ENCODE measurements at places on chromosomes 7 and 10.

DNA sequence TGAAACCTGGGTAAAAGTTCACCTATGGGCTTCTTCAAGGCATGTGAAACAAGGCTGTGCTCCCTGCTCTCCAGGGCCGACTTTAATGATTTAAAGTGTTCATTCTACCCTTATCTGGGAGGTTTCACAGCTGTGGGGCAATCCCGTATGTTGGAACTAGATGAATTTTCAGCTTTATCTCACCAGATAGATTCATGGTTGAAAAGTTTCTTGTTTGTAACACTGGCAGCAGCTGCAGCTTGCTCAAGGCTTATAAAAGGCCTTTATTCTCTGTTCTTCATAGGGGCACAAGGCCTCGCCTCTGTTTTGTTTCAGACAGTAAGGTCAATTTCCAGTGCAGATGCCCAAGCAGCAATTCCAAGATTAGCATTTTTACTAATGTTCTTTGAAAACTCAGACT is 70.4 kb upstream of the DNAJB12 start:
- DNase-seq = no peak

DNA sequence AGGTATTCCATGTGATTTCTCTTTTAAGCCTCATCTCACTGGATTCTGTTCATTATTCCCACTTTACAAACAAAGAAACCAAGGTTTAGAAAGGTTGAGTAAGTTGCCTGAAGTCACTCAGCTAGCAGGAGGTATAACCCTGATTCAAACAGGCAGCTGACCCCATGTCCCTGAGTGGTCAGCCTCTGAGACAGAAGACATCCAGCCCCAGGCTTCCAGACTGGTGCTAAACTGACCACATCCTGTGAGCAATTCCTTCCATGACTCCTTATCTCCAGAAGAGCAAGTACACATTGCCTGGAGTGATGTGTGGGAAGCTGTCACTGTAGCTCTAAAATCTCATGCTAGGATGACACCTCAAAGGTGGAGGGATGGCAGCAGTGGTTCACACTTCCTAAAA is 3.7 kb downstream of the PLPP4 start:
- no peak for DNase-seq

GRCh38 chr10:19835952-19836351 is 19.7 kb downstream of the PLXDC2 start:
- DNase-seq = no peak

DNA sequence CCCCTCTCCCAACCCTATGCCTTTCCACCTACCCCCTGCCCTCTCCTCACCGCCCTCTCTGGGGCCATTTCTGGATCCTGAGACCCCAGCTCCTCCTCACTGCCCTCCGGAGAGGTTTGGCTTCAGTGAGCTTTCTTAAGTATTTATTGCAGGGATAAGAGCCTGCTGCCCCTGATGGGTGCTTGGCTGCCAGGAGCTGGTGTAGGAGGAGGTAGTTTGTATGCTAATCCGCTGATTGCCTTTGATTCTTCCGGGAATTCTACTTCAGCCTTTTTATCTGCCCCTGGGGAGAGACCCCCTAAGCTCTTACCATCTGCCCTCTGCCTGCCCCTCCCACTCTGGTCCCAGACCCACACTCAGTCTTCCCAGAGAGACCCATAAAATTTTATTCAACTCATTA is 263.5 kb upstream of the PODXL start:
- DNase-seq = no peak

- no peak for DNase-seq
These were observed 1011.3 kb downstream of the XPNPEP1 start for GRCh38 chr10:108911814-108912541.

DNA sequence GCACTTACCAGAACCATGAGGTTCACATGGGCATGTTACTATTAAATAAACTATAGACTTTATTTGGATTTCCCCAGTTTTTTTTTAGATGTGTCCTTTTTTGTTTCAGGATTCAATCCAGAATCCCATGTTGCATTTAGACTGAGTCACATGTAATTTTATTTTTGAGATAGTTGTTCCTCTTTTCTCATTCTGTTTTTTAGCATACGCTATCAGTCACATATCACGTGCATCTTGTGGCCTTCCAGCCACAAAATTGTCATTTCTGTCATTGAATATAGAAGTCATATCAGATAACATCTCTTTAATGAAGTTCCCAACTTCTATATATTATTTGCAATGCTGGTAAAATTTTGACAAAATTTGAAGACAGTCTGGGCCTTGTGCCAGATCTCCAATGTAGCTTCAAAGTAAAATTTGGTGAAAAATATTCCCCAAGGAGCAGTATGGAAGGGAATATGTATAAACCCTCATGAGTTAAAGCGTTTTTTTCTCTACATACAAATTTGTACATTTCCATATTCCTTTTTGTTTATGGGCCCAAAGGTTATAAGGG is 132.3 kb upstream of the MKI67 start:
- no peak for DNase-seq

DNA sequence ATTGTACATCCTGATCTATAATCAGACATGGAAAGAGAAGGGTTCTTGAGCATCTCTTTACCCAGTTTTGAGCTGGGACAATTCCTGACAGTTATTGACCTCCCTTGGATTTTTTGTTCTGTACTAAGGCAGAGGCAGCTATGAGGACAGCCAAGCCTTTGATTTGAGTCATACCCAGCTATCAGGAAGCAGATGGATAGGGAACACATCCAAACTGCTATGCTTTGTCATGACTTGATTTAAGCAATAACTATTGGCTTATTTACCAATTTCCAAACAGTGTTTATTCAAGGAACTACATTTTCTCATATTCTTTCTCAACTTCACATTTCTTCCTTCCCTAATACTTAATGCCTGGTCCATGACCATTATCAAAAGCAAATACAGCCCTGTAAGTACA is 396.4 kb upstream of the STEAP1 start:
- DNase-seq = no peak

- DNase-seq = no peak
These were observed 27.5 kb downstream of the DLG5 start for GRCh38 chr10:77899080-77899477.

GRCh38 chr10:121709675-121710073 is 111.4 kb upstream of the FGFR2 start:
- DNase-seq = no peak

- no peak for DNase-seq
These were observed 51.1 kb downstream of the TMEM209 start for GRCh38 chr7:130154131-130154500.

- DNase-seq = peak; percentile 77
These were observed 9.6 kb upstream of the DNAJB12 start for GRCh38 chr10:72364239-72364777.

DNA sequence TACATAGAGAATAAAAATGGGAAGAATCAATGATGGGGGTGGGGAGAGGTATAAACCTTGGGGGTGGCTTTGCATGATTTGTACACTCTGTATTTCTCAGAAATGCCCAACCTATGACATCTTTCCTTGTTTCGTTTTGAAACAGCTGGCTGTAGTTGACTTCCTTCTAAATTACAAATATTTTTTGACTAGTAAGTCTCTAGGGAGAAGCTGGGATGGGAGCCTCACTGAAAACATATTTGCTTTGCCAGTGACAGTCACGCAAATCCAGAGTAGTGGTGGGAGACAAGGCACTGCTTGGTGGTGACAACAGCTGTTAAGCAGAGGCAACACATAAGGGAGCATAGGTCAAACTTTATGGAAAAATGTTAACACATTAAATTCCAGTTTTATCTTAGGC is 440.5 kb downstream of the SEMA3D start:
- no peak for DNase-seq

DNA sequence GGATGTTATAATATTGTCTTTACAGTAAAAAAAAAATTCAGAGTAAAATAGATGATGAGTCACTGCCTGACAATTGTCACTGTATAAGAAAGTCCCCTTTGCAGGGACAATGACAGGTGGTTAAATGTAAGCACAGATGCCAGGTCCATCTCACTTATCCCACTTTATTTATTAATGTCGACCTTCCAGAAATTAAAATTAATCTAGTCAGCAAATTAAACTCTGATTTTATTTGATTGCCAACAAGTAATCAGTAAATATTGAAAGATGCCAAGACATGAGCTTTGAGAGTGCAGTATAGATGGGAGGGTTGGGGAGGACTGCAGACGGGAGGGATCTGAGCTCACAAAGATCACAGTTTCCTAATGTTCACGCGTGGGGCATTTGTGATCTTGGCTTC is 50.9 kb downstream of the CPXM2 start:
- DNase-seq = no peak

DNA sequence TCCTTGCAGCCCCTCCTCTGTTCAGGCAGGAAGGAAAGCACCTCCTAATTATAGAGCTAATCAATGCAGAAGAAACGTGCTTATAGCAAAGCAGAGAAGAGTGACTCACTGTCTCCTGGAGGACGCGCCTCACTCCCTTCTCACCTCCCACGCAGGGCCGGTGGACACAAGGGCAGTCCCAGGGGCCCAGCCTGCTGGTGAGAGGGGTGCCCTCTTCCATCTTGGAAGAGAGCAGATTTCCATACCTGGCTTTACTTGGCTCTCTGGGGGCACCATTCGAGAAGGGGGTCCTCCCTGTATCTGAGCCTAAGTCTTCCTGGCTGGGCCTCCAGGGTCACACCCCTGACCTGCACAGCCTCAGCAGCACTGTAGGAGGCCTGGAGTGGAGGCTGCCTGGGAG is 55.8 kb downstream of the RASGEF1A start:
- DNase-seq = no peak

GRCh38 chr7:10268034-10268433 is 705.6 kb upstream of the PHF14 start:
- no peak for DNase-seq

DNA sequence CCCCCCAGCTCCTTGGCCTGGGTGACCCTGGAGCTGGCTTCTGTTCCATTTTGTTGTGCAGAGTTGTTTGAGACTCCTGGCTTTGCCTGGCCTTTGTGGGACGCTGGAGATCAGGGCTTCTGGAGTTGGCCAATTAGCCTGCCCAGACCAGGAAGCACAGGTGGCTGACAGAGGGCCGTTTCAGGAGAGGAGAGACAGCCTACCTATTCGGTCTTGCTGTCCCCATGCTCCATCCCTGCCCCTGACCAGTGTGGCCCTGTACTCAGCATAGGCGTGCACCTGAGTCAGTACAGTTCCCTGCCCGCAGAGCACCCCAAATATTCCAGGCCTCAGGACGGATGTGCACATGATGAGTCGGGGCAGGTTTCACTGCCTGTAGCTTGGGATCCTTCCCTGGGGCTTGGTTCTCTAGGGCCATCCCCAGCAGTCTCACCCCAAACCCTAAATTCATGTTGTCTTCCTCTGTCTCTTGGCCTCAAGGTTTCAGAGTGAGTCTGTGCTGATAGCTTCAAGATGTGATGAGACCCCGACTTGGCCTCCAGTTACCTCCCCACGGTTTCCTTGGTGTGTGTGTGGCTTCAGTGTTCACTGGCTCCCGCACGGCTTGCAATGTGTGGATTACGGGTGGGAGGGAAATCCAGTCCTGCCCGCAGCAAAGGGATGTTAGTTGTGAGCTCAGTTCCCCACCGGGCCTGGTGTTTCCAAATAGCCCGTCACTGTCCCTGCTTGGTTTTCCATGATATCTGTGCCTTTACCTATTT is 44.7 kb downstream of the HTRA1 start:
- DNase-seq = no peak

DNA sequence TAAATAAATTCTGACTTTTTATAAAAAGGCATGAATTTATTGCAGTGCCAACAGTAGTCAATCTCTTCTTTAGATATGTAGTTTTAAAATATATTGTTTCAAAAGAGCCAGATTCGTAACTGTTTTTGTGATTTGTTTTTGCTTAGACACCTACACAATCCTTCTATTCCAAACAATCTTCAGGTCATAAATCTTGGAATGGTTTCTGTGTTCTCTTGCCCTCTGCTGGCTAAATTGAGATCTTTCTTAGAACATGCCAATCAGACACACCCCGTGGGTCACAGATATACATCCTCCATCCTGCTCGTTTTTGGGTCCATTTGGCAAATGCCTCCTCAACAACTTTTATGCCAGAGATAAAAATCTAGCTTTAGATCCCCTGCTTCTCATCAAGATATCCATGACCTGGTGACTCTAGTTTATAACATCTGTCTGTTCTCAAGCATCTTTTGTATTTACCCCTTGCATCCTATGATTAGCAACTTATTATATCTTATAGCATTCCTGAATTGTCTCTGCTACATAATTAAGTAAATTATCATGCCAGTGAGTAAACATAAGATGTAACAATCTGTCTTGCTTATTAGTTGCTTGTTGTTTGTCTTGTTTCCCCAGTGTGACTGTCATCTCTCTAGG is 35.3 kb upstream of the IFRD1 start:
- peak; percentile 15 for DNase-seq

- no peak for DNase-seq
These were observed 2.8 kb downstream of the JAZF1 start for GRCh38 chr7:28177836-28178235.

DNA sequence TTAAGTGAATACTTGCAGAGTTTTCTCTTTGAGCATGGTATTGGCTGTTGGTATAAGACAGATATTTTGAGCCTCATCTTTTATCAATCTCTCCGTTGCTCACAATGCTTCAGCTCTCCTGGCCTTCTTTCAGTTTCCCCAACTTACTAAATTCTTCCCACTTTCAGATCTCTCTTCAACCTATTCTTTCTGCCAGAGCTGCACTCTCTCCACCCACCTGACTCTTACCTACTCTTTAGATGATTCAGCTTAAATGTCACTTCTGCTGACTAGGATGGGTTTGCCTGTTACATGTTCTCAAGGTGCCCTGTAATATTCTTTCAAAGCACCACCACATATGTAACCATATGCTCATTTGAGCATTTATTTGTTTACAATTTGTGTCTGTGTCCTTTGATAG is 1.6 kb downstream of the EXOSC1 start:
- DNase-seq = no peak

- DNase-seq = no peak
These were observed 1.6 kb upstream of the KBTBD2 start for GRCh38 chr7:32893207-32893524.

DNA sequence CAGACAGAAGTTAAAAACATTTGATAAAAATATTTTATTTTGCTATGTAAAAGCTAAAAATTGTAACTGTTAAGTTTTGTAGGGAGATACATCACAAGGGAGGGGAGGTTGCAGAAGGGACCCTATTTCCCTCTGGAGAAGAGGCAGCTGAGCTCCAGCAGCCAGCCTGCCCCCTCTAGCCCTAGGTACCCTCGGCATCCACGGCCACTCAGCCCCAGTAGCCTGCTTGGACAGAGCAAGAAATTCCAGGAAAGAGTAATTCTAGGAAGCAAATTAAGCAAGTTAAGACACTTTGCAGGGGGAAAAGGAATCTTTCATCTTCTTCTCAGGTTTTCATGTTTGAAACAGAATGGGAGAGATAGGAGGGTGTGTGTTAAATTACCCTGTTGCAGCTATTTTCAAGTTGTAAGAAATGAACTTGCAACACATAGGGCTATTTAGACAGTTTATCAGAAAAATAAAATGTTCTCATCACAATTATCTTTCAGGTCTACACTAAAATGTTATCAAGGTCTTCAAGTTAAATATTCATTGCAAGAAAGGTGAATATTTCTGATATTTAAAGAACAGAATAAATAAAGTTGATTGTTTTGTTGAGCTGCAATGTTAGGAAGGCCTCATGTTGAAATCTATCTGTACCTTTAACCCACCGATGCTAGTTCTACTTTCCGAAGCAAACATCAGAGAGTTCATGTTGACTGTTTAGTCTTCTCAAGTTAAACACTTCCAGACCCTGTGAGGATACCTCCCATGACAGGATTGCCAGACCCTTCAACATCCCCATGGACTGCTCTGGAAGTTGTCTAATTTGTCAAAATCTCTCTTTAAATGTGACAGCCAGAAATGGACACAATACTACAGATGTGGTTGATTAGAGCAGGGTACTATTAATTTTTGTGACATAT is 5.5 kb downstream of the SGCE start:
- DNase-seq = no peak

Measured in NCI-H774 (cell line).